ENCODE measurements at places on chromosomes 7 and 10.

- no peak for DNase-seq
These were observed 467.0 kb downstream of the ADRA2A start for GRCh38 chr10:111543854-111544253.

DNA sequence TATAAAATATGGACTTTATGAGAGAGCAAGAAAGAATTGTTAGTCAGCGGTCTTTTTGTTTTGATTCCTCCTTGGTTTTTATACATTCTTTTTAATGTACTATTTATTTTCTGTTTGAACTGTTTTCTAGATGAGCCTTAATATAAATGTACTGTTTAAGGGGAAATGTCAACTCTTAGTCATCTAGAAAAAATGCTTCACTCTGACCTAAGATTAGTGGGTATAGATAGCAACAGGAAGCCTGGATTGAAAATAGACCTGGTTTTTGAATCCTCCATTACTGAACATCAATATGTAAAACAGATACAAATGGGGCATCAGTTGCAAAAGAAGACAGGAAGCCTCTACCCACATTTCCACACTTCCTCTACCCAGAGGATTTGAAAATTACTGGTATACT lies 87.8 kb downstream of the CHRM2 start:
- DNase-seq = no peak

- DNase-seq = no peak
These were observed 25.0 kb downstream of the CLEC2L start for GRCh38 chr7:139548302-139549028.

DNA sequence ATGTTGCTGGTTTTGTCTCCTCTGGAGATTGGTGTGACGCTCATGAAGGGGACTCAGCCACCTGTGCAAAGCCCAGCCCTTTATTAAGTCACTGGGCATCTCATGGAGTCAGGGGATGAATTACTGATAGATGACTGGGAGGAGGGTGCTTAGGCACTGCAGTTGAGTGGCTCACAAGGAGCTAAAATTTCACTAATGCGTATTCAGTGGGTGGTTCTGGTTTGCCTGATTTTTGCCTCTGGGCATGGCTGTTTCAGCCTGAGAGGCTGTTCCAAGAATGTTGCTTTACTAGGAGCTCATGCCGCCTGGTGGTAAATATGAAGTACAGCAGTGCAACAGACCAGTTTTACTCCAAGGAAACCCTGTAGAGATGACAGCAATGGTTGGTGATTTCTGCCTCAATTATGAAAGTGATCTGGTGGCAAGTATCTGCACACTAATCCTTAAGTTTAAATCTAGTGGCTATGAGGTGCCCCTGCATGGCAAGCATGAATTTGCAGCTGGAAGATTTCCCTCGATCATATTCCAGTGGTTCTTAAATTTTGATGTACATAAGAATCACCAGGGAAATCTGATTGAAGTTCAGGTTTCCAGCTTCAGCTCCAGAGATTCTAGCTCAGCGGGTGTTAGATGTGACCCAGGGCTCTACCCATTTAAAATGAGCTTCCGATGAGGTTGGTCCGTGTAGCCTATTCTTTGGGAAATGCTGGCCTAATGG lies 19.9 kb downstream of the ACTA2 start:
- DNase-seq = no peak

Data from brain pericyte (primary cell).